Thoracic aorta endothelial cell (primary cell): ENCODE measurements at places on chromosomes 1 and 21. TPM values are rescaled to one million over a fixed set of nuclear protein-coding genes. Genes with fewer than 3 reads are reported as not detected.

The PLA2G2F gene
- total RNA-seq = not detected in 2 replicates

The GJB5 gene
- total RNA-seq = not detected in 2 replicates

The SLC45A3 gene
- 7.0 and 10.1 TPM in 2 replicates for total RNA-seq

The KCNK1 gene
- 1.4 TPM in 1 of 2 replicates, not detected in the other for total RNA-seq

The MPZ gene
- total RNA-seq = 1.2 and 1.3 TPM in 2 replicates

The MXRA8 gene
- total RNA-seq = 0.80 and 1.2 TPM in 2 replicates

The SH2D5 gene
- 0.80 and 2.8 TPM in 2 replicates for total RNA-seq

The LRRC71 gene
- total RNA-seq = 0.27 and 0.36 TPM in 2 replicates

The ENO1 gene
- 2,302 and 2,573 TPM in 2 replicates for total RNA-seq

The GNAT2 gene
- 0.13 and 0.22 TPM in 2 replicates for total RNA-seq
